CD4-positive, alpha-beta T cell (primary cell): ENCODE measurements at places on chromosomes 2 and 18.

DNA sequence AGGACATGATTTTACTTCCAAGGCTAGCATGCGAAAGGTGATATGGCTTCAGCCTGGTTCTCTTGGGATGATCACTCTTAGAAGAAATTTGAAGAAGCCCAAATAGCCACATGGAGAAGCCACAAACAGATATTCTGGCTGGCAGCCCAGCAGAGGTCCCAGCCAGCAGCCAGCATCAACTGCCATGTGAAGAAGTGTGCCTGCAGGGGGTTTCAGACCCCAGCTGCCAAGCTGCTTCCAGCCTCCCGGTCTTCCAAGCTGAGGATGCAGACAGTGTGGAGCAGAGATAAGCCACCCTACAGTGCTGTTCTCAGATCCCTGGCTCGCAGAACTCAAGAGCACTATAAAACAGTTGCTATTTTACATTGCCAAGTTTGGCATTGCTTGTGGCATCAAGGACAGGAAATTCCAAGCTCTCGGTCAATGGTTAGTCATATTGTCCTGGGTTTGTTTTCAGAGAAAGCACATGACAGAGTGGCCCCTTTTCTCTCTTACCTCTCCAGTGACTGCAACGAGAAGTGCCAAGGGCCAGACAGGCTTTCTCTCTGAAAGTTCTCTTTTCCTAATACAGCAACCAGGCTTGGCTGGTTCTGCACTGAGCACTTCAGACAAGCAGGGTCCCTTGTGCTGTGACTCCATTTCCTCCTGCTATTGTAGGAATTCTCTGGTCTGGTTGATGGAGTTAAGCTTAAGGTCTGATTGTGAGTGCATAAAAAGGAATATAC, 223.7 kb downstream of the ANKRD30B start:
- no peak for DNase-seq

- DNase-seq = no peak
Measured at GRCh38 chr18:37967261-37967660, 401.7 kb upstream of the CELF4 start.

- no peak for DNase-seq
Measured at GRCh38 chr18:46621871-46622270, 35.1 kb downstream of the LOXHD1 start.

GRCh38 chr2:127713562-127713961, 12.3 kb downstream of the SFT2D3 start:
- DNase-seq = no peak

DNA sequence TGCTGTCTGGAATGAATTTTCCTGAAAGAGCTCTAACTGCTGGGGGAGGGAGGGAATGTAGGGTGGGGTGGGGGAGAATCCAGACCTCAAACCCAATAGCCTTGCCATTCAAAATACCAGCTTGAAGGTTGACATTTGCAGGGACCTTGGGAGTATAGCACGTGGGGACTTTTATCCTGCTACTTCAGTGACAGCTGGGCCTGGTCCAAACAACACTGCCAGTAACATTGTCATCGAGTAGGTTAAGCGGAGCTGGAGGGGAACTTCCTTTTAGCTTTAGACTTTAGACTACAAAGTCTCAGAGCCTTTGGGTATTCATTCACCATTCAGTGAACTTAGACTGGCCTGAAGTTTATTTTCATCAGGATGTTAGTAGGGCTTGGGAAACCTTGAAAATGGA, 248.7 kb downstream of the MEIS1 start:
- no peak for DNase-seq

- no peak for DNase-seq
Measured at GRCh38 chr2:15988733-15989132, 48.4 kb downstream of the MYCN start.

DNA sequence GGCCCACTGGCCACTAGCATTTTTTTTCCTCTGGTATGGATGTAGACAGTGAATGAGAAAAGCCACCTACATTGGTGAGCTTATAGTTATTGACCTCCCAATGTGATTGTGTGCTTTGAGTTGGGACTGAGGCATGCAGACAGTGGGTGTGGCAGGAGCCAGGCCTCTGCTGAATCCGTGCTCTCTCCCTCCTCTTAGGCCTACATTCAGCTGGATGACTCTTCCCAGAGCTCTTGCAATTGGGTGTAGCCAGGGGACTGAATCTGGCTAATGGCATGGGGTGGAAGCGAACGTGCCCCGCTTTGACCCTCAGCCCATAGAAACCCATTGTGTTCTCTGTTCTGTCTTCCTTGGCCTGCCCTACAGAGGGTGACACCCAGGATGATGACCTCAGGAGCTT, 698.3 kb upstream of the HS6ST1 start:
- DNase-seq = no peak

- no peak for DNase-seq
Measured at GRCh38 chr18:44693030-44693784, 12.5 kb downstream of the SETBP1 start.

DNA sequence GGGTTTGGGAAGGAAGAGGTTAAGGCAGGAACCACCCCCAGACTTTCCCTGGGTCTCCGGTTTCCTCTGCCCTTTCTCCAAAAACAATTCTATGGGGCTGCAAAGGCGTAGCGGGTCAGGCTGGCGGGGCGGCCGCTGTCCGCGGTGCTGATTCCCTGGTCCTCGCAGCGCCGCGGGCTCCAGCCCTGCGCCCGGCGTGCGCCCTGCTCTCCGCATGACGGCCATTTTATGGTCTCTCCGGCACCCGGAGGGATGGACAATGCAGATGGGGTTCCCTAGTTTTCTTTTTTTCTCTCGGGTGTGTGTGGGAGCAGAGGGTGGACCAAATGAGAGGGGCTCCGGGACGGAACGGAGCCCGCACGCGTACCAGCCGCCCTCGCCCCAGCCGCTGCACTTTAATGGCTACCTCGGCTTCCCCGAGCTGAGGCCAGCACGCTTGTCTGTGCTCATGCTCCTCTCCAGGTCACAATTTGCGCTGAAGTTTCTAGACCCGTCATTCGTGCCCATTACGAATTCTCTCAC, 1.6 kb downstream of the ST8SIA3 start:
- DNase-seq = no peak

DNA sequence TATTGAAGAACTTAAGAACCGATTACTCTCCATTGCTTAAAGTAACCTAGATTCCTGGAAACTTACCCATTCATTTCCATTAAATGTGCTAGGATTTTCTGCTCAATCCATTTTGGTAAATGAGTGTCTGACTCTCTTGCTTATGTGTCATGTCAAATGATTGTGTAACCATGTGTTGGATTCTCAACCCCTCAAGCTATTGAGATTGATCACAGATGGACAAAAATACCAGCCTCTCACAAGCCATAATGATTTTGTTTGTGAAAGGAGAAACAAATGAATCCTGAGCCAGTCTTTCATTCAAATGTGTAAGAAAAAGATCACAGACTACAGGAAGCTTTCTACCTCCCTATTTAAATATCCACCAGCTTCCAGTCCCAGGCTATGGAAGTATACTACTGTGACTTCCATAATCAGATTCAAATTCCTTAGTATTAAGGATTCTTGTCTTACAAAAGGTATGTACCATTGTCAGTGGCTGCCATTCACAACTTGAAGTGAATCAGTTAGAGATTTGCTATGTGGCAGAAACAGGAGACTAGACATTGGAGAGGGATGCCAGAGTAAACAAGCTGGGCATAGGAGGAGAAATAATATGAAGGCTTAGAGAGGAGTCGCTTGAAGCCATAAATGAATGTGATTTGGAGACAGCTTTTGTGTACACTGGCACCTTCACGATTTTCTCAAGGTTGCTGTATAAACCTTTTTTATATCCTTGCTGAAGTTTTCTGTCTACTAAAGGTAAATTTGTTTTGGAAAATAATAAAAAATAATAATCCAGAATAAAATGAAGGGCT, 498.5 kb upstream of the SETBP1 start:
- DNase-seq = no peak

DNA sequence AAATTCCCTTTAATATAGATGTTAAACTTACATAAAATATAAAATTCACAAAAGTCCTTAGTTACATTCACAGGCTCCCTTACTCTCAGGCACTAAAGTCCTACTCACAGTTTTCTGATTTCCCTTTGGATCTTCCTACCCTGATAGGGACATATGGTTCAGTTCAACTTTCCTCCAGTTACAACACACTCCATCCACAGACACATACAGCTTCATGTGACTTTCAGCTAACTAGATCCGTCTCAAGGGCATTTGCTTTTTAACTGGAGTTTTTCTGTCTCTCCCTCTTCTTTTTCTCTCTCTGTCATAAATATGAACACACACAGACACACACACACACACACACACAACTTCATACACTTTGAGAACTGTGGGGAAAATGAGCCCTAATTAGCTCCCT, 419.2 kb downstream of the LRP1B start:
- DNase-seq = no peak

DNA sequence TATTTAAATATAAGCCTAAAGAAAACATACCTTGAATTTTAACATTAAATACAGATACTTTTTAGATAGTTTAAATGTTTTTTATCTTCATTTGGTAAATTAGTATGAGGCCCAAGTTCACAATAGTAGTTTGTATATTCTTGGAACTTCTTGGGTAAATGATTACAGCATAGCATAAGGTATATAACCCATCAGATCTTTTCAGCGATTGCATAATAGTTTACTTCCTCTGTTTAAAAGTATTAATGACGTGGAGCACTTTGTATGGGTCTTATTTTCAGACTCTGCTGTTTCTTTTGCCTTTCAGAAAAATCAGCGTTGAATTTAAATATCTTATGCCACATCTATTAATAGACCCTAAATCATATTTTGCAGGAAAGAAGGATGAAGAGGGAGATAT, 60.2 kb downstream of the CHRNA1 start:
- DNase-seq = no peak

DNA sequence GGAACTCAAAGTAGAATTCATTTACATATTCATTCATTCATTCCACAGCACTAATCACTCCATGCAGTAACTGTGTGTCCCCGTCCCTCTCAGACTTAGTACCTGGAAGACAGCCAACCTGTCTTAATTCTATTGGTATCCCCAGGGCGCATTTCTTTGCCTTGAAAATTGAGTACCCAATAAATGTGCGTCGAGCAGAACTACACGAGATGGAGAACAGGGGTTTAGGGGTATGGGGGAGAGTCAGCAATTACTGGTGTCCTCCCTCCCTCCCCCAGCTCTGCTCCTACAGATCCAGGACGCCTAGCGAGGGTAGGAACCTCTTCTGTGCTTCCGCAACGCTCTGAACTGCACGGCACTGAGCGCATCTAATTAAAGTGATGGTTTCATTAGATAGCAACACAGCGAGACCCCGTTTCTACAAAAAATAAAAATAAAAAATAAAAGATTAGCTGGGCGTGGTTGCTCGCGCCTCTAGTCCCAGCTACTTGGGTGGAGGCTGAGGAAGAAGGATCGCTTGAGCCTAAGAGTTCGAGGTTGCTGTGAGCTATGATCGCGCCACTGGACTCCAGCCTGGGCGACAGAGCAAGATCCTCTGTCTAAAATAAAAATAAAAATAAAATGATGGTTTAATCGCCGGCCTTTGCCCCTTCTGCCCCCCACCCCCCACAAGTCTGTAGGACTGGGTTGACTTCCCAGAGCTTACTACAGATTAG, 614 bp upstream of the FKBP1B start:
- no peak for DNase-seq

DNA sequence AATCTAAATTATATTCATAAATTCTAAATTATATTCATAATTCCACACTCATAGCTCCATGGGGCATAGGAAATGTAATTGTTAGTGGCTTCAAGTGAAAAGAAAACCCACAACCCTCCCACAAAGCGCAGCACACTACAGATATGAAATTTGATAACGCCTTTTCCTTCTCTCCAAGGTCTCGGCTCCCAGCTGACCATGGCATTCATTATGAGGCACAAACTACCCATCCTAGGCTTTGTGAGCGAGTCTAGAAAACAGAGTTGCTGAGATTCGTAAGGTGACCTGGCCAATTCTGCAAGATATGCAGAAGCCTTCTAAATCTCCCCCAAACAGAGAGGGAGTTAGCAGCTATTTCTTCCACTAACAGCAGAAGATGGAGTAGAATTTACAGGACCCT, 5.4 kb downstream of the NPPC start:
- DNase-seq = no peak

DNA sequence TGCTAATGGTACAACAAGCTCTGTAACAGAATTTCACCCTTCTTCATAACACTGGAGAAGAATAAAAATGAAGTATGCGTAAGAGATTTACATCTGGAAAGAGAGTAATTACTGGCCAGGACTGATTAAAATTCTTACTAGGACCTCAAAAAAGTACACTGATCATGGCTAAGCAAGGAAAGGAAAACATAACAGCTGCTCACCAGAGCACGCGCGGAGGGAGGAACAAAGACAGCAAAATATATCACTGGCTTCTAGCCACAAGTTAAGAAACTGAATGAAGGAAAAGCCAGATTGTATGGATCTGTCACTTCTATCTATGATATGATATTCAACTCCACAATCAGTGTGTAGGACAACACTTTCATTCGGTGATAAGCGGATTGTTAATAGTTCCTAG, 15.6 kb upstream of the CYTIP start:
- no peak for DNase-seq

DNA sequence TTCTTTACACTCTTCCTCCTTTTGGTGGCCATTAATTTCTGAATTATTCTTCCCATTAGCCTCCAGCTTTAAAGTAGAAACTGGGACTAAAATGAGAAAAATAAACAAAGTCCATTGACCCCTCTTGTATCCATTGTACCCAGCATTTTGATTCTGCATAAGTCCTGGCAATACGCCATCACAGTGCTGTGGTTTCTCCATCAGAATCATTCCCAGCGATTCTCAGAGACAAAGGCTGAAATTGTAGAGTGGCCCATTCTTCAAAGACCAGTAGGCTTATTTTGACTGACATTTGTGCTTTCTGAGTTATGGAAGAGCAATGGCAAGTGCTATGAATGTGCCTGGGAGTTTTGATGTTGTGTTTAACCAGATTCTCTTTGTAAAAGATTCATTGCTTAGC, 199.3 kb upstream of the GALNT5 start:
- no peak for DNase-seq

DNA sequence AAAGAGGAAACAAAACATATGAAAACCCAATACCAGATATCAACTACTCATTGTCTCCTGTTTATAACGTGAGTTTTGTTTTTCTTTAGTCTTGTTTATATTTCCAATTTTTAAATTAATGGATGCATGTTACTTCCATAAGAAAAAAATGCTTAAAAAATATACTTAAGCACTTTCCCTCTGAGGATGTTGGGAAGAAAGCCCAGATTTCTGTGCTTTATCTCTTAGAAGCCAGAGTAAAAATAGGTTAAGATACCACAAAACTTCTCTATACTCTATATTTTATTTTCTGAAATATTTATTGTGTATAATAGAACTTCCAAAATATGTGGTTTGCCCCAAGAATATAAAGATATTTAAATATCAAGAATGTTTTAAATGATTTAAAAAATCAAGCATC, 633.9 kb downstream of the STK39 start:
- no peak for DNase-seq

DNA sequence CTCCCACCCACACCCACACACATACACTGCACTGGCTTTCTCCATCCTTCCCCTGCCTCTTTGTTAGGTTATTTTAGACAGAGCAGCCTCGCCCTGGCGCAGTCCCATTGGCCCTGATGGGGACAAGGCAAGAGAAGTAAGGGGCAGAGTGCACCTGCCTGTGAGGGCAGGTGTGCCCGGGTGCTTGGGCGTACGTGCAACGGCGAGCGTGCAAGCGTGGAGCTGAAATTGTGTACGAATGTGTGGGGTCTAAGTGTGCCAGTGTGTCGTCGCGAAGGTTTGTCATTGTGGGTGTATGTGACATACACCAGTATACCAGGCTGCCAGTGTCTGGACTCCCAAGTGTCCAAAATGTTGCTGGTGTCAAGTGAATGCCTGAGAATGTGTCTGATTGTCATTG, 544 bp downstream of the LRATD1 start:
- no peak for DNase-seq
